ENCODE measurements at places on chromosomes 12 and 14.

DNA sequence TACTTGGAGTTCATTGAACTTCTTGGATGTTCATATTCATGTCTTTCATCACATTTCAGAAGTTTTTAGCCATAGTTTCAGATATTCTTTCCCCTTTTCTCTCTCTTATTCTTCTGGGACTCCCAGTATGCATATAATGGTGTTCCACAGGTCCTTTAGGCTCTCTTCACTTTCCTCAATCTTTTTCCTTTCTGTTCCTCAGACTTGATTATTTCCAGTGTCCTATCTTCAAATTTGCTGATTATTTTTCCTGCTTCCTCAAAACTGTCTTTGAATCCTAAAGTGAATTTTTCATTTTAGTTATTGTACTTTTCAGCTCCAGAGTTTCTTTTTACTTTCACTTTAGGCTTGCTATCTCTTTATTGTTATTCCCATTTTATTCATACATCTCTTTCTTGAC is 8.8 kb upstream of the ZFP36L1 start:
- no peak for DNase-seq

- no peak for DNase-seq
These were observed 77.5 kb downstream of the ELK3 start for GRCh38 chr12:96271469-96272199.

DNA sequence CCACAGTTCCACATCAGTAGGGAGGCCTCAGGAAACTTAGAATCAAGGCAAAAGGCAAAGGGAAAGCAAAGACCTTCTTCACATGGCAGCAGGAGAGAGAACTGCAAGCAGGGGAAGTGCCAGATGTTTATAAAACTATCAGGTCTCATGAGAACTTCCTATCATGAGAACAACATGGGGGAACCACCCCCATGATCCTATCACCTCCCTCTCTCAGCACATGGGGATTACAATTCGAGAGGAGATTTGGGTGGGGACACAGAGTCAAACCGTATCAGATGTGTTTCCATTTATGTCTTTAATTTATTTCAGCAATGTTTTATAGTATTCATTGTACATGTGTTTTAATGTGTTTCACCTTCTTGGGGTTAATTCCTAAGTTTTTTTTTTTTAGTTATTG is 25.8 kb downstream of the METAP2 start:
- no peak for DNase-seq

- DNase-seq, result no peak
These were observed 24.3 kb downstream of the MOAP1 start for GRCh38 chr14:93160353-93160801.

GRCh38 chr14:54807881-54808280 is 94.7 kb downstream of the GCH1 start:
- DNase-seq, result no peak

DNA sequence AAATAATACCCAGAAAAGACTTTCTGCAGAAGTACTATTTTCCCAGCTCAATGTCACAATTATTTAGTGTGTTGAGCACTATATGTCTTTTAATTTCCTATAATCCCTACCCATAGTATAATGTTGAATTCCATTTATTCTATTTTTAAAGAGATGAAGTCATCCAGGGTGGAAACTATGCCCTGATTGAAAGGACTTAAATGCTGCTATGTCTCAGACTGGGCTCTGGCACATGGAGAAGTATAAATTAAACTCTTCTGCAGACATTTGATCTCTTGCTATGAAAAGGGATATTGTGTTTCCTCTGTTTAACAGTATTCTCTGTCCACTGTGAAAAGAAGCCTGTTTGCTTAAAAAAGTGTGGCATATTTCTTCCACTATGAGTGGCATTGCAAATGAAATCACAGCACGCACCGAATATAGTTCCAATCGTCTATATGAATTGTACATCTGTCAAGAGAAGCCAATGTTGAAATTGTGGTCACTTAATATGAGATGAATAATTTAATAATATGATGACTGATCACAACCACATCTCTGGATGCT is 192.3 kb downstream of the BCAT1 start:
- DNase-seq, result no peak

DNA sequence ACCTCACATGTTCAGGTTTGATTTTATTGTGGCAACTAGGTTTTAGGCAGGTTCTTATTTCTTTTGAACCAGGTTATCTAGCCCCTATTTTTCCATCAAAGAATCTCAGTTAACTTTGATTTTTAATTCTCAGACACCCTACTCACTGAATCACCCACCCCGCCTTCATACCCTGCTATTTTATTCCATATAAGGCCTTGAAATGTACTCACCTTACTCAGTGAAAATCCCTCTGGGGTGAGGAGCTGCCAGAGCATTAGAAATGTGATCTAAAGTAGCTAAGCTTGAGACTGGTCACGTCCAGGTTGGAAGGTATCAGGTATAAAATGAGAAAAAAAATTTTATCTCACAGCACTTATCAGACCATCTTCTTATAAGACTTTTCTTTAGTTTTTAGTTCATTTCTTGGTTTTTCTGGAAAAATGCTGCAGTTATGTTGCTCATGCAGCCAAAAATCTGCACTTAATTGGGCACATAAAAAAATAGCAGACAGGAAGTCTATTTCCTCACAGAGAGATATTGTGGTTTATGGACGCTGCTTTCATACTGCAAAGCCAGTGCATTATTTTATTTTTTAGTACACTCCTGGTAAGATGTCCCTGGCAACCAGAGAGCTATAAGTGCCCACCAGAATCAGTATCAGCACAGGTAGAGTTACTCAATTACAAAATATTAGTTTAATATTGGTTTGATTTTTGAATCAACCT is 101.5 kb upstream of the CCDC91 start:
- no peak for DNase-seq

DNA sequence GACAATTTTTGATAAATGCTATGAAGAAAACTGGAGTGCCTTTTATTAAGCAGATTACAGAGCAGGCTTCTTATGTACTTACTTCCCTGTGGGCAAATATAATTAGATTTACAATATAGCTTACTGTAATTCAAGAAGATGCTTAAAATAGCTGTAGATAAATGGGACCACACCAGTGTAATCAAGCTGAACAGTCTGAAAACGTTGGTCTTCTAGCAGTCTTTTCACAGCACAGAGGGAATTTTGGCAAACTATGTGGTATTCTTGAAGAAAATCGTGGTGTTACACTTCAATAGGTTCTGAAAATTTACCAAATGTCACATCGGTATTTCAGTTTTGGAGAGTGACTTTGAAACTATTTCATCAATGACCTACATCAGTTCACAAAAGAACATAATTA is 47.7 kb downstream of the SLC16A7 start:
- no peak for DNase-seq

DNA sequence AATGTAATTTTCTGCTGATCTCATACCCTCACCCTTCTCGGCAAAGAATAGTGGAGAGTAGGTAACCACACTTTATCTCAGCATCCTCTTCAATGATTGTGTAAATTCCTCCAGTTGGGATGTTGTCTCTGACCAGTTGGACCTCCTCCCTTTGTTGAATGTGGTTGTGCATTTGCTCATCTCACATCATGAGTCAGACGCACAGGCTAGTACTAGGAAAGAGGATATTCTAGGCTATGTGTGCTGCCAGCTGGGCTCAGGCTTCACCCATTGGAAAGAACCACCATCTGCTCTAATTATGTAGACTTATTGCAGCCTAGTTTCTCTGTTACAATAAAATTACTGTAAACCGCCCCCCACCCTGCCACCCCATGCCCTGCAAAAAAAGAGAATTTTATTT is 90.3 kb downstream of the LMO3 start:
- no peak for DNase-seq

DNA sequence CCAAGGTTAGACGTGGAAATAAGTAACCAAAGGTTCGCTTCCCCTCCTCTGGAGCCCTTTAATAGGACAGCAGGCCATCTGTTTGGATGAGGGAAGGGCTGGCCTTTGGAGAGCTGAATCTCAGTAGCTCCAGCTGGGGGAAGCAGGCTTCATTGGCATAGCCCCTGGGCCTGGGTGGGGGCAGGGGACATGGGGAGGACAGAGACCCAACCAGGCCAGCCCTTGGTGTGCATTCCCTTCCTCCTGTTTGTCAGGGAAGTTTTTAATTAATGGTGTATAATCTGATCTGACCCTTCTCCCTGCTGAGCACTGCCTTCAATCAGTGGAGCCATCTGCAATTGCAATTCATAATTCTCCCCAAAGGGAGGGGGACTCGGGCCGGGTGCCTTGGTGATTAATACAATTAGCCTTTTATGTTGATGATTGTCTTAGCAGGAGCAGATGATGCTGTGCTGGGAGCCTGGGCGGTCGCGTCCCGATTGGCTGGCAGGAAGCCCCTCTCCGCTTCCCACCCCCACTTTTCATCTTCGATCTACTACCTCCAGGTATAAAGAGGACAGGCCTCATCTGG is 6.4 kb downstream of the AQP6 start:
- DNase-seq, result no peak

GRCh38 chr14:31419967-31420318 is 407 bp downstream of the HEATR5A start:
- peak; percentile 17 for DNase-seq

GRCh38 chr12:76915361-76916169 is 36.7 kb upstream of the CSRP2 start:
- no peak for DNase-seq

- no peak for DNase-seq
These were observed 33.7 kb upstream of the SGPP1 start for GRCh38 chr14:63761351-63762117.

DNA sequence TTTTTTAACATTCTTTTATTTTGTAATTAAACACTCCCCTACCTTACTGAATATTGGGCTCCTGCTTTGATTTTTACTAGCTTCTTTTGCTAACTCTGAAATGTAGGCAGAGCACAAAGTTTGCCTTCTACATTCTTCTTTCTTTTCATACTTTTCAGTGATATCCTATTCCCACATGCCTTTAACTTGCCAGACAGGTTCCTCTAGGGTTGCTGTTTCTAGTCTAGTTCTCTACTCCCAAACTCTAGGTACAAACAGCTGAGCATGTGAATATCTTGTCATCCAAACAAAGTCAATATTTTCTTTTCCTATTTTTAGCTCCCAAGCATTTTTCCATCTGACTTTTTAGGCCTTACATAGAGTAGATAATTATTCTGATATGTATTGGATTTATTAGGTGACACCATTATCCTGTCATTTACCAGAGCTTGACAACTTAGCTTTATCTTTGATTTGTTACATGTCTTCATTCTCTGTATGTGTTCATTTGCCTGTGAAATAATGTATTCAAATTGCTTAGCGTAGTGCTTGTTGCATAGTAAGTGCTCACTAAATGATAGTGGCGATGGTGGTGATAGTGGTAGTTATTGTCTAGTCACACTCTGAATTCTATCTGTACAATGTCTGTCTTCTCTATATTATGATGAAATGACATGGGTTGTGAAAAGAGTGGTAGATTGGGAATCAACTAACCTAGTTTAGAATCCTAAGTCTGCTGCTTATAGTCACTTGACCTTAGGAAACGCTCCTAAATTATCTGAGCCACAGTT is 73.6 kb upstream of the DNM1L start:
- no peak for DNase-seq

GRCh38 chr12:20196767-20197166 is 171.6 kb upstream of the PDE3A start:
- DNase-seq, result no peak

DNA sequence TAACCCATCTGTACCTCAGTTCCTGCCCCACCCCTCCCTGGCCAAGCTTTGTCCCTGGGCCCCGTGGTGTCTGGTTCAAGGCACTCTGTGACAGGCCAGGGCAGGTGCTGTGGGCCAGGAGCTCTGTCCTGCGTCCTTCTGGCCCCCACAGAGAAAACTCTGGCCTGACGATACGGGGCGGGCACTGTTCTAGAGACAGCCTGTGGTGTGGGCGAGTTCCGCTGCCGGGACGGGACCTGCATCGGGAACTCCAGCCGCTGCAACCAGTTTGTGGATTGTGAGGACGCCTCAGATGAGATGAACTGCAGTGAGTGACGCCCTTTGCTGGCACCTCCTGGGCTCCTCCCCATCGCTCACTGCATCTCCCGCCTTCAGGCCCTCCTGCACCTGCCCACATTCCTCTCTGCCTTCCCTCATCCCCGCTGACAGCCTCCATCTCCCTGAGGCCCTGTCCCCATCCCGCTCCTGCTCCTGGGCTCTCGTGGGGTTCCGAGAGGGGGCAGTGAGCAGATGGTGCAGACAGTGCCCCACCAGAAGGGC is 22.8 kb upstream of the NXPH4 start:
- DNase-seq, result no peak

- no peak for DNase-seq
These were observed 81.6 kb downstream of the ADGRD1 start for GRCh38 chr12:131035245-131035681.

DNA sequence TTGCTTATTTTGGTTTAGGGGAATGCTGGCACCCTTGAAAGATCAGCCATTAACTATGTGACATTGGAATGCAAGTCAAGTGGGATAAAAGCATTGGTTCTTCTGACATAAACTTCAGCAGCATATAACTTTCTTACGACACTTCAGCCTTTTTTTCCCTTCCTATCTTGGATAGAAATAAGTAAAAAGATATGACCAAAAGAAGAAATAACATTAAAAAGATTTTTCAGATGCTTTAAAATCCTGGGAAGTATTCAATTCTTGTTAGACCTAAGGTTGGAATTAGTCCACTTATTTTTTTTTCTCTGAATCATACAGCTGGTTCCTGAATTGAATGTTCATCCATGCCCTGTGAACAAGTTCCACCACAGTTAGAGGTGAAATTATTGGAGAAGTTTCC is 85.6 kb upstream of the TSPAN8 start:
- DNase-seq, result no peak

- no peak for DNase-seq
These were observed 38.1 kb downstream of the LRTM2 start for GRCh38 chr12:1858456-1858855.

GRCh38 chr12:86772696-86773095 is 516.5 kb upstream of the MGAT4C start:
- DNase-seq, result no peak

DNA sequence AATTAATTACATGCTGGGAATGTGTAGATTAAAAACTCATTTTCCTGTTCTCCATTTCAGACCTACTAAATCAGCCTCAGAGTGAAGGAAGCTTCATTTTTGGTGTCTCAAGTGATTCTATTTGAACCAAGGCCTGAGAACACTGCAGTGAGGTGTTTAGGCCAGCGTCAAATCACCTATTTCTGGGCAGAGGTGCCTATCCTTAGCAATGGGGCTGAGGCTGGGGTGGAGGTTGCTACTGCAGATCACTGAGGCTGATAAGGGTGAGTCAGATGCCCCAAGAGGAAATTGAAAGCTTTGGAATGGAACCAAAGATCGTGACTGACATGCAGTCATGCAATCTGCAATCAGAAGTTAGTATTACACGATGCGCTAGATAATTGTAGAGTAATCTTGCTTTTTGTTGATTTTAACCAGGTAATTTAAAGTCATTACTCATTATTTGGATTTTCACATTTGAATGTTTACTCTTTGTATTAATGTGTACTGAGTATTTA is 4.4 kb downstream of the TXNRD1 start:
- DNase-seq, result no peak

GRCh38 chr12:108299516-108299915 is 39.6 kb downstream of the CMKLR1 start:
- DNase-seq, result no peak

- DNase-seq, result no peak
These were observed 20.7 kb downstream of the NFKBIA start for GRCh38 chr14:35383569-35384454.

Data from T-helper 17 cell (primary cell).